ENCODE measurements at places on chromosomes 3 and 15. TPM values are rescaled to one million over a fixed set of nuclear protein-coding genes. Genes with fewer than 3 reads are reported as not detected.

DNA sequence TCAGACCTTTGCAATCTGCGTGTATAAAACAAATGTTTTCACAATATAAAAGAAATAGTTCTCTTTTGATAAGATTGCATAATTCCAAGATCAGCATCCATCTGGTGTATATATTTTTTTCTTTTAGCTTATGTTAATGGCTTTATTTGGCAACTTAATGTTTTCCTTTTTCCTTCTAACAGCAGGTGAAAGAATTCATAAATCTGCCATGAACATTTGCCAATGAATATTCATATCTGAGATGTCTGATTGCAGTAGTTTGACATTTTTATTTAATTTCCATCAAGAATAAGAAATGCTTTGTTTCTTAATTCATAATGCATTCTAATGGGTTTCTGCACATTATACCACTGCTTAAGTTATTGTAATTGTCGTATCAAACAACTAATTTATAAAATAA lies 184.4 kb upstream of the ROBO2 start:
- DNase-seq = no peak

DNA sequence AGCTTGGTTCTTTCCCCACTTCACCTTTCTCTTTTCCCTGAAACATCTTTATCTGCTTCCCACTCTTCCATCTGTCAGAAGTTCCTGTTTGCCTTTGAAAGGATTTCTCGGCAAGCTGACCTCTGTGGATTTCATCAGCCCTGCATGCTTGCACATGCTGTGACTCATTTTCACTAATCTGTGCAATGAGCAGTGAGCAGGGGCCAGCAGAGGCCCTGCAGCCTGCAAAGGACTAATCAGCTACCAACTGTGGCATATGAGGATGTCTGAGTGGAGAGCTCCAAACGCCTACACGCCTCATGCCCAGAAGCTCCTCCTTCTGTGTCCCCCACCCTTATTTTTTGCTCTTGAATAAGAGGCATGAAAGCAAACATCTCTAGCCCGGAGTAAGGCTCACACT lies 333.0 kb upstream of the SEMA6D start:
- no peak for DNase-seq

DNA sequence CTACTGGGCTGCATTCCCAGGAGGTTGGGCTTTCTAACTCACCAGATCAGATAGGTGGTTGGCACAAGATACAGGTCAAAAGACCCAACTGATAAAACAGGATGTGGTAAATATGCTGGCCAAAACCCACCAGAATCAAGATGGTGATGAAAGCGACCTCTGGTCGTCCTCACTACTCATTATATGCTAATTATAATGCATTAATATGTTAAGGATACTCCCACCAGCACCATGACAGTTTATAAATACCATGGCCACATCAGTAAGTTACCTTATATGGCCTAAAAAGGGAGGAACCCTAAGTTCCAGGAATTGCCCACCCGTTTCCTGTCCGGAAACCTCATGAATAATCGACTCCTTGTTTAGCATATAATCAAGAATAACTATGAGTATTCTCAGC lies 31.6 kb downstream of the CFAP44 start:
- DNase-seq = no peak

- no peak for DNase-seq
Measured at GRCh38 chr15:85504749-85505676, 124.6 kb downstream of the AKAP13 start.

DNA sequence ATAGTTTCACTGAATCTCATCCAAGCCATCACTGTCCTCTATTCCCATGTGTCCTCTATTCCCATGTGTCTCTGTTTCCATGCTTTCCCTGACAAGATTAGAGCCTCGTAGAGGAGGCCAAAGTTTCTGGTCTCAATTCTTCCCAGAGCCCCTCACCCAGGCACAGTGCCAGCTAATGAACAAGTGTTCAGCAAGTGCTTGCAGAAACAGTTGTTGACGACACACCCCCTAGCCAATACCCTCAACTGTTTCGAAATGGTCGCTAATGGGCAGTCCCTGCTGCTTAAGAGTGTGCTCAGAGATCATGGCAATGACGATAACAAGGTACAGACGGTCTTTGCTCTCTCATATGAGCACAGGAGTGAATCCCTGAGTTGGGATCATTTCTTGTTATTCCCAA lies 73.4 kb downstream of the FAM174B start:
- no peak for DNase-seq

Gene DBR1
- total RNA-seq = 10.5 TPM

Gene SRGAP3
- total RNA-seq = 1.7 TPM

Gene SMAD6
- total RNA-seq = 18.4 TPM

- no peak for DNase-seq
Measured at GRCh38 chr15:78282324-78282723, 17.1 kb downstream of the SKIC8 start.

GRCh38 chr3:112619295-112619694 lies 21.6 kb downstream of the CCDC80 start:
- DNase-seq = no peak

GRCh38 chr3:48215876-48216275 lies 7.4 kb upstream of the CAMP start:
- no peak for DNase-seq

Gene REC114
- total RNA-seq = not detected

Gene FHIT
- total RNA-seq = 6.0 TPM

GRCh38 chr15:75073197-75073596 lies 49.8 kb downstream of the PPCDC start:
- DNase-seq = no peak

Gene ALG1L2
- 0.90 TPM for total RNA-seq

GRCh38 chr15:95591270-95591669 lies 739.2 kb upstream of the NR2F2 start:
- no peak for DNase-seq

DNA sequence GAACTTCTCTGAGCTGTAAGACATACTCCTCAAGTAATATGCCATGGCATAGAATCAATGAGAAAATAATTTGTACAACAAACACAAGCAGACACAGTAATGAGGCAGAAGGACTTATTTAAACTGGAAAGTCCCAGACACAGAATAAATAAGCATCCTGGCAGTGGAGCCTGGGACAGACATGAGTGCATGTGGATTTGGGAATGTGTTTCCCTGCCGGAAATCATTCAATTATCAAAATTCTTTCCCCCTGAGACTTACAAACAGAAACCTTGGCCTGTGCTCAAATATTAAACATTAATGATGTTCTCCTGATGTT lies 520.1 kb downstream of the ROBO1 start:
- no peak for DNase-seq

GRCh38 chr15:60047701-60048100 lies 43.6 kb downstream of the FOXB1 start:
- no peak for DNase-seq

DNA sequence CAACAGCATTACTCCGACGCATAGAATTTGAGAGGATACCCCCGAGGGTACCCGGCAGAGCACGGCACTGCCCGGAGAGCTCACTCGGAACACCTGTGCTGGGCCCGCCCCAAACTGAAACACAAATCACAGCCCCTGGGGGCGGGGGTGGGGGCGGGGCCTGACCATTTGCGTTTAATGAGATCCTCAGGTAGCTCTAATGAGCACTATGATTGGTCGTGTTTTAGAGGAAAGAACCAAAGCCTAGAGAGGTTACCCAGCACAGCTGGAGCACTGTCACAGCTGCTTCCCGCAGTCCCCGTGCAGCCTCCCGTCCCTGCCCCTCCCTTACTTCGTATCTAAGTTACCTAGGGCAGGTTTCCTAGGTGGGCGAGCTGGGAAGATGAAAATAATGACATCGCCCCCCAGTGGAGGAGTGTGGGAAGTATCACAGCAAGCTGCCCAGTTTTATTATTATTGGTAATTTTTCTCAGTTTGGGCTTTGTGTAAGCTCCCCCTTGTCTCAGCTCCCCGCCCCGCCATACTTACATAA lies 187.1 kb downstream of the PDE8A start:
- no peak for DNase-seq

Gene SPTBN5
- 0.71 TPM for total RNA-seq

Gene EHHADH
- 3.1 TPM for total RNA-seq

DNA sequence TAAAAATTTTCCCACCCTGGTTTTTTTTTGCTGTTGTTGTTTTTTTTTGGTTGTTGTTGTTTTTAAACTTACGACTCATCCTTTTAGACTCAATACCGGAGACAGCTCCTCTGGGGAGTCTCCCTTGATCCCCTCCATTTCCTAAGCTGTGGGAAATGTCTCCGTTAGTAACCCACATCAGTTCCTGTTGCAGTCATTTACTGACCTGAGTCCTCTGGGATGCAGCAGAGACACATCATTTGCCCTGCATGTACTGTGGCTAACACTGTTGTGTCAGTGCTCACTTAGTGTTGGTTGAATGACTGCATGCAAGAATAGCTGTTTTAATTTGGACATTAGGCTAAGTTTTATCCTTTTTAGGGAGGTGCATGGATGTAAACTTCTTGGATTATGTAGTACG lies 83.8 kb downstream of the MBNL1 start:
- no peak for DNase-seq

DNA sequence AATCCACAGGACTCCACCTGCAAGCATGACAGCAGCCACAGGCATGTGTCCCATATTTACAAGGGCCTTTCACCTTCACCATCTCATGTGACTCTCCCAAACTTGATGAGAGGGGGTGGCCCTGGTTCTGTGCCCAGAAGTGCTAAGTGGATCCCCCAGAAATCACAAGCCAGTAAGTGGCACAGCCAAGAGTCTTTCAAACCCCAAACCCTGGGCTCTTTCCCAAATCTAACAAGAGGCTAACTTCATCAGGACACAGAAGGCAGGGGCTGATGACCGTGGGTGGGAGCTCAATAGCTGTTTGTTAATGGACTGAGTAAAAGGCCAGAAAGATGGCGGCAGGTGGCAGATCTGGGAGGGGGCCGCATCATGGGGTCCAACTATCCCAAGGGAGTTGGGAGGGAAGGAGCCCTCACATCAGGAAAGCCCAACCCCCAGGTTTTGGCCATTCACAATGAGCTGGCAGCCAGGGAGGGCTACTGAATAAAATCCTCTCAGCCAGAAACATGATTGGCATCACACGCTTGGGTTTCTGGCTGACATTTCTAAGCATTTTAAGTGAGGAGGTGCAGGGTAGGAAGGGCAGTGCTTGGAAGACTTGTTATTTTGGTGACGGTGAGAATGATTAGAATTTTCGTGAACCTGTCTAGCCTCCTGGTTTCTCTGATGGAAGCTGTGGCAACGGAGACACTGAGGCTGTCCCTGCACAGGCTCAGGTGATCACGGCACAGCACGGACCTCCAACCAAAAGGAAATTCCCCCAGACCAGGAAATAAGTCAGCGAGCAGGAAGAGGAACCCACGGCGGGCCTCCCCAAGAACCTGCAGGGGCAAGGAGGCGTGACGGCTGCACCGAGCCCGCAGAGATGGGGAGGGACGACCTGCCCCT lies 109.3 kb downstream of the OXNAD1 start:
- no peak for DNase-seq

DNA sequence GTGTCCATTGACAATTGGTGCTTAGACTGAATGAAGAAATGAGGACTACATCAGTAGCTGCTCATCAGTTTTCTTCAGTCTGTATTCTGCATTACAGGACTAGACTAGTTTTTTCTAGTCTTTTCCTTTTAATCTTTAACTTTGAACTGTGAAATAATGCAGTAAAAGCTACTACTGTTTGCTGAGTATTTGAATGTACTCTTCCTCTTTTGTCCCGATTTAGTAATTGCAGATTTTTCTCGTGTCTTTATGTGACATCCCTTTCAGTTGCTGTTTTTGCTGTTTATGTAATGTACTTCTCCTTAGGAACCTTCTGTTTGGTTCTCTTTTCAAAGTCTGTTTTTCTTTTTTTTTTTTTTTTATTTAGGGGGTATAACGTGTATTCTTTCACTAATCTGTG lies 17.4 kb downstream of the MFSD1 start:
- no peak for DNase-seq

DNA sequence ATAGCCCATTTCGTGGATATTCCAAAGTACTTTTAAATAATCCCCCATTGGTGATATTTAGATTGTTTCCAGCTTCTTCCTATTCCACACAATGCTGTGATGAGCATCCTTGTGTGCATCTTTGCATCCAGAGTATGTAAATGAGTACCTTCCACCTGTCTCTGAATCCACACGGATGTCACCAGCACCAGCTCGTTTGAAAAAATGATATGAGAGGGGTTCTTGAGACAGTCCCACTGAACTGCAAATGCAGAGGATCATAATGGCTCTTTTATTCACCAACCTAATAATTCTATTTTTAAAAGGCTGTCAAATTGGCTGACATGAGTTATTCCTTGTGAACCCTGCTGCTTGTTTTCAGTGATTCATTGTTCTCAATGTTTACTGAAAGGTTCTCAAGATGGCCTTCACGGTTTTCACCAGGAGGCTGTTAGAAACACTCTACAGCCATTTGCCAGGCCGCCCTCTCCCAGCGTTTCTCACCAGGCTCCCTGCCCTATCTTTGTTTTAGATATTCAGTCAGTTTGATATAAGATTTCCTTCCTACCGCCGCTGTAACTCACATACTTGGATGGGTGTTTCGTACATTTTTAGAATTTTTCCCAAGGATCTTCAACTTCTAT lies 96.7 kb upstream of the PTPRG start:
- no peak for DNase-seq

All from posterior vena cava (tissue), 2 donors.